ENCODE measurements at places on chromosomes 2 and 18. TPM values are rescaled to one million over a fixed set of nuclear protein-coding genes. Genes with fewer than 3 reads are reported as not detected.

- no peaks in the 10 kb centered on the region for H3K36me3 ChIP-seq
- H3K4me1 ChIP-seq: no peaks in the 10 kb centered on the region
- H3K27me3 ChIP-seq: no peaks in the 10 kb centered on the region
- H3K27ac ChIP-seq: no peak overlapping the region
- no peak overlapping the region for H3K4me3 ChIP-seq
- DNase-seq: no peak
Observed at GRCh38 chr2:145194673-145195072, 674.8 kb upstream of the ZEB2 start.

Gene NEDD4L
- total RNA-seq: 177 TPM

Gene DRC1
- total RNA-seq: 12.2 TPM

- H3K36me3 ChIP-seq: peaks cover 3% of the 10 kb centered on the region
- peaks cover 33% of the 10 kb centered on the region for H3K4me1 ChIP-seq
- H3K27ac ChIP-seq: peak overlapping the region; percentile 45
- H3K27me3 ChIP-seq: no peaks in the 10 kb centered on the region
- DNase-seq: no peak
Observed at GRCh38 chr2:178485356-178485755, 5.1 kb downstream of the PLEKHA3 start.

DNA sequence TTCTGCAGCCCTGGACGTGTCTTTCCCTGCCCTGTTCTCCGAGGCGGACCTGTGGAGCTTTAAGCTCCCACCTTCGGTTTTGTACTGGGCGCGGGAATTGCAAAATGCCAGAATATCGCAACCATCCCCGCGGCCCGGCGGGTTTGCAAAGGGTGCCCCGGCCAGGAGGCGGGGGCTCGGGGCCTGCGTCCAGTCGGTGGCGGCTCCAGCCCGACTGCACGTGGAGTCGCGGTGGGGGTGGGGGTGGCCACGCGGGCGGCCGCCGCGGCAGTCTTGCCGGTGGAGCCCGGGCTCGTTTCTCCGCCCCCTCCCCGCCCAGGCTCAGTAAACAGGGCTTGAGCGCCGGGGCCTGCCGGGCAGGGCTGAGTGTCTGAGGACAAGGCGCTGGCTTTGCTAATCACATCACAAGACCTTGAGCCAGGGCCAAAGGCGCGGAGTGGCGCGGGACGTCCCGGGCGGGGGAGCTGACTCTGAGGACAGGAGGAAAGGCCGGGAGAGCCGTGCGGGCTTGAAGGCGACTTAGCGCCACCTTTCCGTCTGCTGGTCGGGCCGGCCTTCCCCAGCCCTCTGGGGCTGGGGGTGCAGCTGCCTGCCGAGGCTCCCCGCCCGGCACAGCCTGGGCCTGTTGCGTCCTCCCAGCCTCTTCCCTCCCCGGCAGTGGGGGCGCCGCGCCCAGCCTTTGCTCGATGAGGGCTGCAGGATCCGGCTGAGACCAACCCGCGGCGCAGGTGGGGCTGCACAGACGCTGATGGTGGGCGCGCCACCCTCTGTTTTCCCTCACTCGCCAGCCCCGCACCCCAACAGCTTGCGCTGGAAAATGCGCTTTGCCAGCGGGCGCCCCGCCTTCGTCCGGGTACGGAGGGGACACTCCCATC is 786 bp upstream of the ZFP36L2 start:
- DNase-seq: peak; percentile 96
- H3K27ac ChIP-seq: peak overlapping the region; percentile 97
- peaks cover 19% of the 10 kb centered on the region for H3K36me3 ChIP-seq
- no peaks in the 10 kb centered on the region for H3K27me3 ChIP-seq
- peak overlapping the region; percentile 66 for H3K4me3 ChIP-seq

DNA sequence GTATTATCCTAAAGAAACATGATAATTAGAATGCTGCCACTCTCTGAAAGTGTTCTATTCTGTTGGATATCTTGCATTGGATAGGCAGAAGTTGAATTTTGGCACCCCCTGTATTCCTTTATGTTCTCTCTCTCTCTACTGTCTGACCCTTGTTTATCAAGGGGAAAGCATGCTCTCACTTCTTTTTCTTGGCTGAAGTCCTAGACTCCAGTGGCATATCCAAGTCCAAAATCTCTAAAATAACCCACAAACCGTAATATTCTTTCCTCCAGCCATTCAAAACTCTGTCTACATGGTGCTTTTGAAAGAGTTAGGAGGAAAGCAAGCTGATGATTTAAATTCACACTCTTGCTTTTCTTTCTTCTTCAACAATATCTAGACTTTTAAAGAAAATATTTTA is 669.7 kb downstream of the TDRD15 start:
- no peaks in the 10 kb centered on the region for H3K4me1 ChIP-seq
- no peaks in the 10 kb centered on the region for H3K36me3 ChIP-seq
- H3K4me3 ChIP-seq: no peak overlapping the region
- peak; percentile 35 for DNase-seq

Gene AQP12B
- total RNA-seq: not detected

Gene CGREF1
- 0.57 TPM for total RNA-seq

Gene MOGAT1
- 1.7 TPM for total RNA-seq

DNA sequence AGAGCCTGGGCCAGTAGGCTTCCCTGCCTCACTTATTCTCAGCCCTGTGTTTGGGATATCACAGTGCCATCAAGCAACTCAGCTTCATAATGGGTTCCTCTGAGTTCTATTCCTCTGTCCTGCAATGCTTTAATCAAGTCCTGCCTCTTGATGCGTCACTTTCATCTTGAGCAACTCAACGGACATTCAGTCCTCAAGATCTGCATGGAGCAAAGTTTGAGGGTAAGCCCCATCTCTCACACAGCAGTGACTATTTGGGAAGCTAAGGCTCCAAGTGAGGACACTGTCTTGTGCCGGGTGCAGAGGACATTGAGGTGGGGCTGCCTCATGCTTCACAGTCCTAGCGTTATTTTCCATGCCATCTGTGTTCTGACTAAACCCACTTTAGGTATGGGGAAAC is 50.9 kb upstream of the PLB1 start:
- no peaks in the 10 kb centered on the region for H3K27me3 ChIP-seq
- H3K27ac ChIP-seq: no peak overlapping the region
- H3K4me1 ChIP-seq: no peaks in the 10 kb centered on the region
- H3K36me3 ChIP-seq: no peaks in the 10 kb centered on the region
- no peak overlapping the region for H3K4me3 ChIP-seq
- DNase-seq: no peak

GRCh38 chr2:106876699-106877098 is 9.3 kb downstream of the ST6GAL2 start:
- H3K4me1 ChIP-seq: no peaks in the 10 kb centered on the region
- no peak overlapping the region for H3K4me3 ChIP-seq
- no peaks in the 10 kb centered on the region for H3K27me3 ChIP-seq
- H3K27ac ChIP-seq: no peak overlapping the region
- H3K36me3 ChIP-seq: no peaks in the 10 kb centered on the region

Gene GEN1
- total RNA-seq: 10.6 TPM

GRCh38 chr2:38922389-38922788 is 32.7 kb downstream of the ARHGEF33 start:
- no peak overlapping the region for H3K4me3 ChIP-seq
- no peaks in the 10 kb centered on the region for H3K4me1 ChIP-seq
- no peaks in the 10 kb centered on the region for H3K27me3 ChIP-seq
- no peak overlapping the region for H3K27ac ChIP-seq
- no peaks in the 10 kb centered on the region for H3K36me3 ChIP-seq
- DNase-seq: no peak

GRCh38 chr2:149877913-149878312 is 290.3 kb upstream of the MMADHC start:
- H3K4me3 ChIP-seq: no peak overlapping the region
- H3K27ac ChIP-seq: no peak overlapping the region
- H3K36me3 ChIP-seq: no peaks in the 10 kb centered on the region
- H3K4me1 ChIP-seq: no peaks in the 10 kb centered on the region

Gene UCN
- total RNA-seq: 0.34 TPM

- no peaks in the 10 kb centered on the region for H3K36me3 ChIP-seq
- DNase-seq: no peak
- no peak overlapping the region for H3K27ac ChIP-seq
- no peak overlapping the region for H3K4me3 ChIP-seq
- no peaks in the 10 kb centered on the region for H3K4me1 ChIP-seq
- H3K27me3 ChIP-seq: no peaks in the 10 kb centered on the region
Observed at GRCh38 chr2:95068256-95068655, 42.7 kb downstream of the MAL start.

DNA sequence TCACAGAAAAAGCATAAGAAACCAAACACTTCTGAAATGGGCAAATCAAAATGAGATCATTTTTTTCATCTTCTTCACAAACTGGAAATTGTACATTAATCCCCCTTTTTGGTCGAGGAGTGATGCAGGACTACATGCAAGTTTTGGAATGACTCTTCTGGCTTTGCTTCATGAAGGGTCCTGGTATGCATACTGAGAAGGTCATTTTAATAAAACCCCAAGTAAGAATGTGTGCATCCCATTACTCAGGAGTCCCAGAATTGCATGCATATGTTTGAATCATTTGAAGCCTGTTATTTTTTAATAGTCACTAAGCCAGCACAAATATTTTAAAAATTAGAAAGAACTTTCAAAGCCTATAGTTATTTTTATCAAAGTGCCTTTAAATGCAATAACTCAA is 16.7 kb upstream of the EHBP1 start:
- H3K4me1 ChIP-seq: no peaks in the 10 kb centered on the region
- H3K27ac ChIP-seq: no peak overlapping the region
- DNase-seq: no peak
- no peaks in the 10 kb centered on the region for H3K36me3 ChIP-seq
- no peaks in the 10 kb centered on the region for H3K27me3 ChIP-seq

DNA sequence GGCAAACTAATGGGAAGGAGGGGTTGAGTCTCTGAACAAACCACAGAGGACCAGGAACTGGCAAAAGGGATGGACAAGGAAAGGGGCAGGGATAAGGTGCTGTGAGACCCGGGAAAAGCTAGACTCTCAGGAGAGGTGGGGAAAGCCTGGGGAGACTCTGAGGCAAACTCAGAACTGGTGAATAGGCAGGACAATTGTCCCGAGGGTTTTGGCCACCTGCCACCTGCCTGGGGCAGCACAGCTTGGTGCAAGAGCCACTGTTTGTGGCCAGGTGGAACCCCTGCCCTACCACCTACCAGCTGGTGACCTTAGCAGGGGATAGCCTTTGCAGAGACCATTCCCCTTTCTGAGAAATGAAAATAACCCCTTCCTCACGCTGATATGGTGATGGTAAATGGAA is 129.4 kb upstream of the ASB18 start:
- no peak overlapping the region for H3K4me3 ChIP-seq
- no peak for DNase-seq
- no peak overlapping the region for H3K27ac ChIP-seq
- no peaks in the 10 kb centered on the region for H3K4me1 ChIP-seq
